ENCODE measurements at places on chromosomes 1 and 21. TPM values are rescaled to one million over a fixed set of nuclear protein-coding genes. Genes with fewer than 3 reads are reported as not detected.

DNA sequence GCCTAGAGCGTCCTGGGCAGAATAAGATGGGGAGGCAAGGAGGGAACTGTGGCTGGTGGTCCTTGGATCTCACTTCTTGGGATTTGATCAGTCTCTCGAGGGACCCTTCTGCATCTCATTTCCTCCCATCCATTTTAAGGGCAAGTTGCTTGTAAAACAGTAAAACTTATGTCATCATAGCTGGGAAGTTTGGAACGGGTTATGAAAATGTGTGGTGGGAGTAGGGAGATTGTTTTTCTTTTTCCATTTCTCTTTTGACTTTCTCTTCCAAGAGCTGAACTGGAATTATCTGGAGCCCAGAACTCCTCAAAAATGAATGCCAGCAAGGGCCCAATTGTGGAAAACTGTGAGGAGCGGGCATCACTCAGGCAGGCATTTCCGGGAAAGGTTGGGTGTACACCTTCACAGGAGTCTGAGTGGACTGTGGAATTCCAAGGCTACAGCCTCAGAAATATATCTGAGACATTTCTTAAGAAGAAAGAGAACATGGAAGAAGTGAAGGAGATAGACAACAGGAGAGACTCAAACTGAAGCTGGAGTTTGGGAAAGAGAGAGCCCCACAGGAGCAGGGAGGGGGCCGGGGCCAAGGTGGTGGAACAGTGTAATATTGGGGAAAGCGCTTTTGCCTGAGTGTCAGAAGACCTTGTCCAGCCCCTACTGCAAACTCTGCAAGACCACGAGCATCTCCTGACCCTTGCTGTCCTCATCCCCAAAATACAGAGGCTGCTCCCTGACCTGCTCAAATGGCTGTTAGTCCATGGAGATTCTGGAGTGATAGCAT lies 185.1 kb downstream of the FOXD2 start:
- DNase-seq: no peak

GRCh38 chr1:237111807-237112206 lies 69.8 kb downstream of the RYR2 start:
- DNase-seq: no peak

GRCh38 chr1:35650416-35650815 lies 9.1 kb upstream of the PSMB2 start:
- no peak for DNase-seq

GRCh38 chr1:18072066-18072465 lies 35.5 kb upstream of the IGSF21 start:
- no peak for DNase-seq

DNA sequence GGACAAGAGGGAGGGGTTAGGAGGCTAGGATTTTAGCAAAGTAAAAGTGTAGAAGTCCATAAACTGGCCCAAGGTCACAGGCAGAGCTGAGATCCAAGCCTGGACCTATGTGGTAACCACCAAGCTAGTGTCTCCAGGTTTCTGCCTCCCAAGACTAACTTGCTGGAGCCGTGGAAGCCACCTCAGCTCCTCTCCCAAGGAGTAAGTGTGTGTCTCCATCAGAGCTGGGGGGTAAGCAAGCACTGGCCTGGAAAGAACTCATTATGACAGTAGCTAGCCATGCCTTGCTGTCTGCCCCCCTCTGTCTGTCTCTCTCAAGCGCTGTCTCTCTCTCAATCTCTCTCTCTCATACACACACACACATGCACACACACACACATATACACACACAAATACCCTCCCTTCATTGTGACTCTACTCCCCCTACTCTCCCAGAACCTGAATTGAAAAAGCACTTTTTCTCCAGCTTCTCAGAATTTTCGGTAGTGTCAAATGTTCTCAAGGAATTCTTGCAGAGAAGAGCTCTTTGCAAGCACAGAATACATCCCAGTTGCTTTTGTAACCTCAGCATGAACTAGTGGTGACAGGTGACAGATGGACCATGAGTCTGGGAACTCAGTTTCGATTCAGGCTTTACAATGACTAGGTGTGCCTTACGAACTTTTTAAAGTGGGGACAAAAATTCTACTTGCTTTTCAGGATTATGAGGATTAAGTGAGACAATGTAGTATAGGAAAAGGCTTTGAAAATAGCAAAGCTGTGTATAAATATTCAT lies 238.0 kb upstream of the FGGY start:
- no peak for DNase-seq

DNA sequence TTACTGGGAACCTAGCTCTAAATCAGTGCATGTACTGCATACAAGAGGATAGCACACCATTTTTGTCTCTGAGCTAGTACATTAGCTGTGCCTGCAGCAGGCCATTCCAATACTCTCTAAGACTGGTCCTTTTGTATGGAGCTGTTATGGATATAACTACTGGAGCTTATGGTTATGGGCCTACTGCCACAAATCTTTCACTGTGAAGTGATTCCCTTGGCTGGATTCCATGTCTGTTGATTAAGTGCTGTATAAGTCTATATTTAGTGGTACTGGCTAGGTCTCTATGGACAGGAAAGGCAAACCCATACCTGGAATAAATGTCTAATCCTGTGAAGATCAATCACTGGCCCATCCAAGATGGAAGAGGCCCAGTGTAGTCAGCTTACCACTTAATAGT lies 12.0 kb downstream of the ZFYVE9 start:
- no peak for DNase-seq

GRCh38 chr1:2322065-2322571 lies 69.2 kb downstream of the MORN1 start:
- peak; percentile 75 for DNase-seq

DNA sequence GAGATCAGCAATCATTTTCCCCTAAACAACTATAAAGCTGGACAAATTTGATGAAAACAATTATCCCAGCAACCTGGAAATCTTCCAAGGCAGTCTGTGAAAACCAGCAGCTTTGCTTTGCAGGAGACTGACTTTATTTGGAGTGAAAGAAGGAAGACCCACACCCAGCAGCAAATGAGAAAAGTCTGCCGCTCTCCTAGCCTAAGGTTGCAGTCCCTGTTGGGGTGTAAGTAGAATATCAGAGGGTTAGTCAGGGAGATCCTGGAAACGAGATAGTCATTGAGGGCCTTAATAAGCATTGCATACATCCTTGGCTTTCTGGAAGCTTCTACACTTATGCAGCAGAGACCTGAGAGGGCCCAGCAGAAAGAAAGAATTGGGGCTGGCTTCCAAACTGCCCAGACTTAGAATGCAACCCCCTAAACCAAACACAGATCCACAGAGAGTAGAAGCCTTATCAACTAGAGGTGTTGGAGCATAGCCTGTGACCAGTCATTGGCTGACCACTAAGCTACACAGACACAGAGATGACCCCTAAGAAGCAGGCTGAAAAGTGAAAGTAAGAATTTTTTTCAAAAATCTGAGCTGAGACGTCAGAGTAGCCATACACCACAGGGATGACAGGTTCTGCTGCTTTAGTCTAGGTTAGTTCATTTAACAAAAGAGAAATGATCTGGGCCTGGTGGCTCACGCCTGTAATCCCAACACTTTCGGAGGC lies 98.3 kb downstream of the LYPLAL1 start:
- DNase-seq: no peak

GRCh38 chr1:50368179-50369007 lies 54.9 kb downstream of the DMRTA2 start:
- no peak for DNase-seq

GRCh38 chr21:32414579-32415358 lies 2.3 kb downstream of the EVA1C start:
- DNase-seq: no peak

DNA sequence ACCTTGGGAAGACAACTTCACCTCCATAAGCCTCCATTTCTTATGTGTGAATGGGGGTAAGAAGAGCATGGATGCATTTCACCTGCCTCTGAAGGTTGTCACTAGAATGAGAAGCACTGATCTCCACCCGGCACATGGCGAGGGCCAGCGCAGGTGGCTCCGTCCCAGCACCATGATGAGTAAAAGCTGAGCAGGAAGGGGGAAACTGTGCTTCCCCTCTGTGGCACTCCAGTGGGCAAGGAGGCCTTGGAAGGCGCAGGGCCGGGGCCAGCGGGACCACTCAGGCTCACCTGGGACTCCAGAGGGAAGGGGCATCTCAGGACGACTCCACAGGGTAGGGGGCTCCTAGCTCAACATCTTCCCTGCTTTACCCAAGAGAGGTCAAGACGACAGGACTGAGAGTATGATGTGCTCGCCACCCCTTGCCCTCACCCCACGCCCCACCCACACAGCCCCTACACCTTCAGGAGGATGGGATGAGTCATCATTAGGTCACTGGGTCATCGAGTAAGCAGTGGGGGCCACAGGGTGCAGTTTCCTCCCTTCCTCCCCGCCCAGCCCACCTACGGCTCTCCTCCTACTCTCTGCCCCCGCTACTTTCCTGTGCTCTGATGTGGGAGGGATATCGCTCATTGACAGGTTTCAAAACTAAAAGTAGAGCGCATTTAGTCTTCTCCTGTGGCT lies 112.1 kb downstream of the HIVEP3 start:
- no peak for DNase-seq

The GPR89B gene
- 6.2 TPM for total RNA-seq

The FAM78B gene
- 4.5 TPM for total RNA-seq

The SPATA1 gene
- 0.66 TPM for total RNA-seq

The MTMR11 gene
- 4.9 TPM for total RNA-seq

The AADACL4 gene
- not detected for total RNA-seq
